ENCODE measurements at places on chromosomes 16 and 17.

GRCh38 chr17:31274252-31274651 lies 22.8 kb downstream of the OMG start:
- DNase-seq, result no peak

DNA sequence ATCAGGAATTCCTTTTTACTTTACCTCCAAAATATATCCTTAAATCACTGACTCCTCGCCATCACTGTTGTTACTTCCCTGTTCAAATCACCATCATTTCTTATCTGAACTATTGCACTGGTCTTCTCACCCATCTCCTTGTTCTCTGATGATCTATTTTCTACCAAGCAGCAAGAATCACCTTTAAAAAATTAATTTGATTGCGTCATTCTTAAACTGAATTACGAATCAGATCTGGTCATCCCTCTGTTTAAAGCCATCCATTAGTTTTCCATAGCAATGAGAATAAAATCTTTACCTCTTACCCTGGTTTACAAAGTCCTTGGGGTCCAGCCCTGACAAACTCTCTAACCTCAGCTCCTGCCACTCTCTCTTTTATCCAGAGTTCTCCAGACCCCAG lies 14.6 kb downstream of the PCTP start:
- no peak for DNase-seq

- no peak for DNase-seq
Observed at GRCh38 chr16:19980632-19981265, 92.9 kb downstream of the GPR139 start.

GRCh38 chr17:71084838-71085237 lies 915.5 kb downstream of the KCNJ2 start:
- no peak for DNase-seq

GRCh38 chr16:84905965-84906460 lies 86.2 kb downstream of the CRISPLD2 start:
- no peak for DNase-seq
